ENCODE measurements at places on chromosomes 5 and 9.

- peak; percentile 64 for DNase-seq
Measured at GRCh38 chr5:151164687-151165392, 7.3 kb upstream of the ANXA6 start.

DNA sequence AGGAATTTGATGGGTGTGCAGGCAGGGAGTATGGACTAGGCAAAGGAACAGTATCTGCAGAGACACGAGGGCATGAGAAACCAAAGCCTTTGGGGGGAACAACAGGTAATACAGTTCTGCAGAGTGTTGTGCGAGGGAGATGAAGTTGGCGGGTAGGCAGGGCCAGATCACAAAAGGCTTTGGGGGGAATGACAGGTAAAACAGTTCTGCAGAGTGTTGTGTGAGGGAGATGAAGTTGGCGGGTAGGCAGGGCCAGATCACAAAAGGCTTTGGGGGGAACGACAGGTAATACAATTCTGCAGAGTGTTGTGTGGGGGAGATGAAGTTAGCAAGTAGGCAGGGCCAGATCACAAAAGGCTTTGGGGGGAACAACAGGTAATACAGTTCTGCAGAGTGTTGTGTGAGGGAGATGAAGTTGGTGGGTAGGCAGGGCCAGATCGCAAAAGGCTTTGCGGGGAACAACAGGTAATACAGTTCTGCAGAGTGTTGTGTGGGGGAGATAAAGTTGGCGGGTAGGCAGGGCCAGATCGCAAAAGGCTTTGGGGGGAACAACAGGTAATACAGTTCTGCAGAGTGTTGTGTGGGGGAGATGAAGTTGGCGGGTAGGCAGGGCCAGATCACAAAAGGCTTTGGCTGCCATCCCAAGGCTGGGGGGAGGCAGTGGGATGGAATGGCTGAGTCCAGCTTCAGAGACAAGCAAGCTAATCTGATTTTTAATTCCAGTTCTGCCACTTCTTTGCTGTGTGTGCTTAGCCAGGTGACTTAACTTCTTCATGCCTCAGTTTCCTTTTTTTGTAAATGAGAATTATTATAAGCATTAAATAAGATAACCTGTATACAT is 33.0 kb downstream of the FRMPD1 start:
- no peak for DNase-seq

GRCh38 chr5:87526131-87526530 is 113.4 kb upstream of the CCNH start:
- DNase-seq, result no peak

DNA sequence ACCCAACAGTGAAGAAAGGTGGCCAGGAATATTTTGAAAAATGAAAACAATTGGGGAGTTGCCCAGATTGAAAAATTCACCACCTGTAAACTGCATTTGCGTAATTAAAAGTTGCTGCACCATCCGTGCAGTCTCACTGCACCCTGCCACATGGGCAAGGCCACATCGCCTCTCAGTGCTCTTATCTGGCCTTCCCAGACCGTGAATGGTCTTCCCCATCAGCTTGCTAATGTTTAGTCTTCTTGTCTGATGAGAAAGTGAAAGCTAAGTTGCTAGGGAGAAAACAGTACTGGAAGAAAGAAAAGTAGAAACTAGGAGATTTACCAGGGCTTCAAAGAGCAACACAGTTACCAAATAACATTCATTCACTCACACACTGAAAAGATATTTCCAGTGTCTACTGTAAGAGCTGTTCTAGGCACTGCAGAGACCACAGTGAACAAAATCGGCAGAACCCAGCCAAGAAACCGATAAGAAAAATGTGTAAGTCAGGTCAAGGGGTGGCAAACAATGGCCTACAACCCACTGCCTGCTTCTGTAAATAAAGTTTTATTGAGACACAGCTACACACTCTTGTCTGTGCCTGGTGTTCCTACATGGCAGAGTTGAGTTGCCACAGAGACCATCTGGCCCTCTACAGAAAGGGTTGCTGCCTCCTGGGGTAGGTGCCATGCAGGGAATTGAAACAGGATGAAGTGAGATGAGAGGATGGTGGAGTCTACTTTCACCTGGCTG is 51.2 kb upstream of the CTSL start:
- DNase-seq, result no peak

DNA sequence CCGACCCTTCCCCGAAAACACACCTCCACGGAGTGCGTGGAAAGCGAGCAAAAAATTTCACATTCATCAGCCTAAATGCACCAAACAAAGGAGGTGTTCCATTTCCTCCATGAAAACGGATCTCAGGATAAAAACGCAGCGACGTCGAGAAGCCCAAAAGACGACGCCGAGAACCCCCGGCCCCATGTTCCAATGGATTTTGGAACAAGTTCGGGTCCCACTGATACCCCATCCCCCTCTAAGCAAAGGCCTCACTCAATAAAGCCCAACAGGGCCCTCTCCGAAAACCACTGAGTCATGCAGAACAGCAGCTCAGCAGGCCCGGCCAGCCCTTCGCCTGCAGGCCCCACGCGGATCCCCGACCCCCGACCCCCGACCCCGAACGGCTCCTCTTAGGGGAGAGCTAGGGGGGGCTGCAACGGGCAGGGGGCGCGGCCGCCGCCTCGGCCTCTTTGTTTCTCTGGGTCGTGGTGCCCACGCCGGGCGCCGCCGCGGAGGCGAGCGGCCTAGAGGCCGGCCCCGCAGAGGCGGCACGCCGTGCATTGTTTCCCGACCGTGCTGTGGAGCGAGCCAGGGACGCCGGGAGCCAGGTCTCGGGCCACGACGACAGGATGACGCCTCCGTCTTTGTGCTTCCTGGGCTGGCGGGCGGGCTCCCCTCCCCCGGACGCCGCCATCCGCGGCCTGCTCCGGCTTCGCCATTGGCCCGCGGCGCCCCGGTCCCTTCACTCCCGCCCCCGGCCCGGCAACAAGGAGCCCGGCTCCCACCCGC is 915 bp downstream of the ZFAND5 start:
- DNase-seq, result peak; percentile 61

- no peak for DNase-seq
Measured at GRCh38 chr5:171433982-171434676, 14.7 kb downstream of the FGF18 start.

- no peak for DNase-seq
Measured at GRCh38 chr9:22731786-22732185, 285.2 kb downstream of the DMRTA1 start.
